ENCODE measurements at places on chromosomes 6 and 20.

DNA sequence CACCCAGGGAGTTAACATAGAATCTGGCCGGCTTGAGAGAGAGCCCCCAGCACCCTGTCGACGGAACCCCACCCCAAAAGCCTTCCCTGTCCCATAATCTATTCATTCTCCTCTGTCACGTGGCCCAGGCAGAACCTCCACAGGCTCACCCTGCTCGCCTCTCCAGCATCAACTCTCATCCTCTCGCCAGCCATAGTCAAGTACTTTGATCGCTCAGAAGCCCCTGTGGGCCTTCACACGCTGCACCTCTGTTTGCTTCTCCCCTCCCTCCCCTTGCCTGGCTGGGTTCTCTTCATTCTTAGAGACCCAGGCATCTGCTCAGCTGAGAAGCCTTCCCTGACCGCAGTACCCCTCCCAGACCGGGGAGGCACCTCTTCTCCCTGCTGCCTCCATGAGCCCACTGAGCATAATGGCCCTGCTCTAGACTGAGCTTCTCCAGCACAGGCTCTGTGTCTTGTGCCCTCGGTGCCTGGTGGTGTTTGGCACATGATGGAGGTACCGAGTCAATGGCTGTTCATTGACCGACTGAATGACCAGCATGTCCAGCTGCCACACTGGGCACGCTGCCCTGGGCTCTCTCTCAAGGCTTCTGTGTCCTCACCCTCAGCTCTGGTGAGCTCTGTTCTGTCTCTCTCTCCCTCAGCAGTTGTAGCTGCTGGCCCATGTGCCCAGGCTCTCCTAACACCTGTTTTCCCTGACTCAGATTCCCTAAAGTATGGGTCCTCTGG is 33.7 kb downstream of the PKIG start:
- no peak for DNase-seq

GRCh38 chr6:42340511-42340910 is 111.2 kb downstream of the TRERF1 start:
- no peak for DNase-seq

DNA sequence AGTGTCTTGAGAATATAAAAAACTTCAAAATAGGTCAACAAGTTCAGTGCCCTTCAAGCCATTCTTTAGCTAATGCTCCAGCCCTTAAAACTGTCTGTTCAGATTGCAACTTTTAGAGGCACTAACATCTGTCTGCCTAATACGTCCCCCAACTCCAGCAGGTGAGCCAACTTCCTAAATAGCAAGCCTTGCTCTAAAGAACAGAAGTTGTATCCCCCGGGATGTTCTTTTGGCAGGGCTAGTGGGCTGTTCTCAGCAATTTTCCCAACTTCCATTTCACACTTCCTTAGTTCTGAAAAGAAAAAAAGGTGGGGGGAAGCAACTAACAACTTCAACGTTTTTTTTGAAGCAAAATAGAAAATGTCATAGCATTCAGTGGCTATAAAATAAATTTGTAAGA is 290.0 kb upstream of the PTCHD4 start:
- DNase-seq = no peak

DNA sequence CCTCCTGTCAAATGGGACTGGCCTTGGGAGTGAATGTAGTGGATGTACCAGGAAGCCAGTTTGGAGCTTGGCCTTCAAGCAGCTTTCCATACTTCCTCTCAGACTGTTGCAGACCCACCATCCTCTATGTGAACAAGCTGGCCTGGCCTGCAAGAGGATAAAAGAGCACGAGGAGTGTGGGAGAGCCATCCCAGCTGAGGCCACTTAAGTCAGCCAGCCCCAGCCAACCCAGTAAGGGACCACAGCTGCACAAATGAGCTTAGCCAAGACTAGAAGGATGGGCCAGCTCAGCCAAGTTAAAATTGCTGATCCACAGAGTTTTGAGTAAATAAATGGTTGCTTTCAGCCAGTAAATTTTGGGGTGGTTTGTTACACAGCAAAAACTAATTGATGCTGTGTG is 156.9 kb upstream of the SOX4 start:
- DNase-seq = no peak

GRCh38 chr6:100175814-100176310 is 181.8 kb upstream of the MCHR2 start:
- DNase-seq = no peak

DNA sequence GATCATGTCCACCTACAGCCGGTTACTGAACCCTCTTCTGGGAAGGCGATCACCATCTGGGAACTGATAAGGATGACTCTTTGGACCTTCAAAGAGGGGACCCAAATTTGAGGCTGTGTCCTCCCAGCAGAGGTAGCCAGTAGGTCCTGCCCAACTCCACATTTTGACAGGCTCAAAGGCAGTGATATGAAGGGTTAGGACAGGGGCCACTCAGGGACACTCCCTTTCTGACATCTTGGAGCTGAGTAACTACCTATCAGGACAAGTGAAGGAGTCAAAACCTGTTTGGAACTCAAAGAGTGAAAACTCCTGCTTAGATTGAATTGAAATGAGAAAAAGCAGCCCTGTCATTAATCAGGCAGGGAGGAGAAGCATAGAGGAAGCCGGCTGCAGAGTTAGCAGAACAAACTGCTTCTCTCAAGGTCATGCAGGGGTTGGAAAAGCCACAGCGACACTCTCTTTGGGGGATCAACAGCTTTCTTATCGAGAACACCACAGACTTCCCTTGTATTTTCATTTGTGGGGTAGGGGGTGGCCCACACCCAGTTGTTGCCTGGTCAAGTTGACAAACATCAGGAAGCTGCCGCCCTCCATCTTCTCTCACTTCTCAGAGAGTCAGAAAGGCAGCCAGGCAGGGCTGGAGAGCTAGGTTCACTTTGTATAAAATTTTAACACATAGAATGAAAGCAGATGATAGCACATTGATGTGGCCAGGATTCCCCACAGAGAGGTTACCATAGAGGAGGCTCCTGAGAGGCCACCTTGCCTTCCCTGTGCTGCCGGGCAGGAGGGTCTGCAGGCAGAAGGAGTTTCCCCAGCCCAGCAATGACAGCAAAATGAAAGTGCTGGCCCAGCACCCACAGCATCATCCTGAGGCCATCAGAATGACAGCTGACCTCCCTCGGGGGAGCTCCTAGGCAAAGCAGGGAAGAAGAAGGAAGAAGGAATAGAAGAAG is 47.6 kb downstream of the AGPAT4 start:
- no peak for DNase-seq

DNA sequence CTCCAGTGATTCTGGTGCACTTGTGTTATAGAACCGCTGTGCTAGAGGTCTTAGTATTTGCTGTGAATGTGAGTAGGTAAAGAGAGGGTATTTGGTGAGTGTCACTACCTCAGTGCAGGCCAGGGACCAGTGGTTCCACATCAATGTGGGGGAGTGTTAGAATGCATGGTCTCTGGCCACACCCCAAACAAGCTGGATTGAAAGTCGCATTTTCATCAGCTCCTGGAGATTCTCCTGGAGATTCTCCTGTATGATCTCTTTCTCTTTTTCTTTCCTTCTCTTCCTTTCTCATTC is 26.8 kb upstream of the BCAS1 start:
- DNase-seq = no peak

GRCh38 chr20:44031781-44032582 is 117.3 kb downstream of the TOX2 start:
- DNase-seq = no peak

DNA sequence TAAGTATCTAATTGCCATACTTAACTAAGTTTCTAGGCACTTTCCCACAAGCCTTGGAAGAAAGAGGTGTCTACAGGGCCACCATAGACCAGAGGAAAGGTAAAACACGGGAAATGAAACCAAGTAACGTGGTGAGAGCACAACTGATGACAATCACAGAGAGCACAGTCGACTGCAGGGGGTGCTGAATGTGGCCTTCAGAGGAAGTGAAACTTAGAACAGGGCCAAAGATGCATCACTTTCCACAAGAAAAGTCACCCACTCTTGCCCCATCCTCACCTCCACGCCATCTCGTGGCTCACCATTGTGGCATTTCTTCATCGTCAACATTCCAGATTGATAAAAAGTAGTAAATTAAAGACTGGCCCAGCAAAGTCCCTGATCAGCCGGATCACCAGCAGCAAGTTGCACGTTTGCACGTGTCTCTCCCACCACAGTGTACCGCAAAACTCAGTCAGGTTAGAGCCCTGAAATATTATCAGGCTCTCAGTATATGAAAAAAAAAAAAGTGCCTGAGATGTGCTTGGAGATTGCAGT is 31.4 kb downstream of the HIVEP2 start:
- DNase-seq = no peak

DNA sequence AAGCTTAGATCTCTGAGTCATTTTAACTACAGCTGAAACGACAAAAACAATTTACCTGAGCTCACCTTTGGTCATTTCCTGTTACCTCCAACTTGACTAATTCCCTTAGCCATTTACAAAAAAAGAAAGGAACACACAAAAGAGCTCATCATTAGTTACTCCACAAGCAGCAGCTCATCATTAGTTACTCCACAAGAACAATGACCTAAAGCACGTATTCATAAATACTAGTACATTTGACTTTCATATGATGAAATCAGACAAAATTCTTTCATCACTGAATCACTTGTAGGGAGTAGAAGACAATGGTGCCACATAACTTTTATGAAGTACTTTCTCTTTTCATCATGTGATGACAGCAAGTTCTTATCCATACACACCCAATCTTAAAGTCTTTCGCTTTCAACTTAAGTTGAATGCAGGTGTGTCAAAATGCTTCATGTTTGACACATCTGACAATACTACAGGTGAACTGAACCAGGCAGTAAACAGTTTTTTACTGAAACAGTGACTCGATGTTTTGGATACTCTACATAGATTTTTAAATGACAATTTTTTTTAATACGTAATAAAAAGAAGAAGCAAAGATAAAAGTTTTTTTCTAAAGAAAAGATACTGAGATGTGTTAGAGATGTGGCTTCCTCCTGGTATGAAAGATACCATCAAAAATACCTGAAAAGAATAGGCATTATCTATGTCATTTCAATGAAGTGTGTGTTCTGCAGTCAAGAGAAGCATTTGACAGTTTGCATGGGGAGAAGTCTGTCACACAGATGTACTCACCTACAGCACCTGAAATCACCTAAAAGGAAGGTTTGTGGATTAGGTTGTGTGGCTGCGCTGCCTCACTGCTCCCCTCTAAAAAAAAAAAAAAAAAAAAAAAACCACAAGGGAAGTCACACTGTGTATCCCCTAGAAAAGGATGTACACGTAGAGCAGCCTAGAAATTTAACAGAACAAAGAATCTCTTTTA is 109.1 kb downstream of the PRDM1 start:
- DNase-seq = no peak

GRCh38 chr6:18215436-18215835 is 48.9 kb downstream of the DEK start:
- no peak for DNase-seq

- peak; percentile 2 for DNase-seq
Observed at GRCh38 chr20:9532069-9532838, 17.9 kb downstream of the LAMP5 start.

- no peak for DNase-seq
Observed at GRCh38 chr6:113208726-113209125, 648.4 kb upstream of the MARCKS start.

- peak; percentile 58 for DNase-seq
Observed at GRCh38 chr20:57709823-57710799, at the start of gene PMEPA1. TSS of gene PMEPA1 (minus strand) at chr20:57710015. CDS start at chr20:57709582, 433 bp downstream.

DNA sequence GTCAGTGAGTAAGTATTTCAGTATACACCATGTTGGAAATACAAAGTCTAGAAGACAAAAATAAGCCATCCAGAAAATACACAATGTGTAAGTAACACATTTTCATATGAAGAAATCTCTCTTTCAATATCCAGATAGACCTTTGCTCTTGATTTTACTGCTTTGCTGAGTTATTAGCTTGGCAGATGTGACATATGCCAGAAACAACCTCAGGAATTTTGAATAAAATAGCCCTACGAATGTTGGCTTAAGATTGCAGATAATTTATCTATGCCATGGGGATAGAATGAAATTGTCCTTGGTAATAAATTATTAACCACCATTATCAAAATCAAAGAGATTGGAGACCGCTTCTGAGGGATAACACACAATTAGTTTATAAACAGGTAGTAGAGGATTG is 1036.9 kb upstream of the EPHA7 start:
- DNase-seq = no peak

DNA sequence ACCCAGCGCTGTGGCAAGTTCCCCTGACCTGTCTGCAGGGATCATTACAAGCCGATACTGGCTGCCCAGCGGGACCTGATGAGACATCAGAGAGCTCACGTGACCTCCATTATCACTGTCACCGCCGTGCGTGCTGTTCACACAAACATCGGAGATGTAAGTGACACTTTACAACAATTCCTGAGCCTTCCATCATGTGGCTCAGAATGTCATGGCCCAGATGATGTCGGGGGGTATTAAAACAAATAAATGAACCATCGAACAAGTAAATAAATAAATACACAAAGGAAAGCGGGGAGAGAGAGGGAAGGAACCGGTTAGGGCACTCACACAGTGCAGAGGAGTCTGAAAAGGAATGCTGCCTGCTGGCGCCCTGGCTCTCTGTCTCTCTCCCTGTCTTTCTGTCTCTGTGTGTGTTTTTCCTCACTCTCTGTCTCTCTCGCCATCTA is 195.1 kb downstream of the BMP7 start:
- no peak for DNase-seq

DNA sequence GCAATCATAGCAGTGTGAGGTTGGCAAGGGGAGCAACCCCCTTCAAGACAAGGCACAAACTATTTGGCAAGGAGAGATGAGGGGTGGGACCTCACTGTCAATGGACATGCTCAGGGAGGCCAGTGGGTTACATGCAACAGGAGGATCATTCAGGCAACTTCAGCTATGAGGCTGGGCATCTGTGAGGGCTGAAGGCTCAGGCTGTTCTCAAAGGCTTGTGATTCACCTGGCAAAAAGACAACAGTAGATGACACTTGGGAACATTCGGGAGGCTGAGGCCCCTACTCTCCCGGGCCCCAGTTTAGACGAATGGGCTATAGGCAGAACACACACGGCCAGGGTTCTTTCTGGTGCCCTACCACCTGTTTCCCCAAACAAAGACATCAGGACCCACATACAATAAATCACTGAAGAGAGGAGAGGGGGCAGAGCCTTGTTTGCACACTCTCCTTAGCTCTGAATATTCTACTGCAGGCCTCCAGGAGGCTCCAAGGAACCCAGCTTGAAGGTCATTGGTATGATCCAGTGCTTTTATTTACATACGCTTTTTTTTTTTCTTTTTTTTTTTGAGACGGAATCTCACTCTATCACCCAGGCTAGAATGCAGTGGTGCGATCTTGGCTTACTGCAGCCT is 7.9 kb downstream of the TUBB start:
- no peak for DNase-seq

GRCh38 chr6:119476024-119476423 is 126.5 kb upstream of the MAN1A1 start:
- no peak for DNase-seq

- DNase-seq = no peak
Observed at GRCh38 chr6:145749632-145750031, 14.3 kb upstream of the EPM2A start.

DNA sequence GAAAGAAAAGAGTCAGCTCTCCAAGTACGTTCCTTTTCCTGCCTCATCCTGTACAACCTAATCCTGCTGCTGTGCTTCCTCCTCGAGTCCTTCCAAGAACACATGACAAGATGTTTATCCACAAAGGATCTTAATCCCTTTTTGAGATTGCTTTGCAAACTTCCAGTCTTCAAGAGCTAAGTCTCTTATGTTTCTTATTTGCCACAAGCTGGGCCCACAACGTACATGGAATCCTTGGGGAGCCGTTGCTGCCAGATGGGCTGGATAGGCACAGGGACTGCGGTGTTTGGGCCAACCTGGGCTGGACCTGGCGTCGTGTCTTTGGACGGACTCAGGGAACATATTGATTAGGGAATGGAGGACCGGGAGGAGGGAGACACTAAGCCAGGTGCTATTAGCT is 79.7 kb upstream of the AFDN start:
- DNase-seq = no peak

Measured in NCI-H1694 treated with DMSO at 0.1 percent for 48 hours (cell line).